Mucosa of descending colon (tissue), 3 donors: ENCODE measurements at places on chromosomes 4 and X. TPM values are rescaled to one million over a fixed set of nuclear protein-coding genes. Genes with fewer than 3 reads are reported as not detected.

- no peak for DNase-seq
Measured at GRCh38 chrX:44225667-44226066, 117.8 kb downstream of the EFHC2 start.

BEX4 gene
- total RNA-seq: 7.8 TPM

TMPRSS11F gene
- total RNA-seq: not detected

DNA sequence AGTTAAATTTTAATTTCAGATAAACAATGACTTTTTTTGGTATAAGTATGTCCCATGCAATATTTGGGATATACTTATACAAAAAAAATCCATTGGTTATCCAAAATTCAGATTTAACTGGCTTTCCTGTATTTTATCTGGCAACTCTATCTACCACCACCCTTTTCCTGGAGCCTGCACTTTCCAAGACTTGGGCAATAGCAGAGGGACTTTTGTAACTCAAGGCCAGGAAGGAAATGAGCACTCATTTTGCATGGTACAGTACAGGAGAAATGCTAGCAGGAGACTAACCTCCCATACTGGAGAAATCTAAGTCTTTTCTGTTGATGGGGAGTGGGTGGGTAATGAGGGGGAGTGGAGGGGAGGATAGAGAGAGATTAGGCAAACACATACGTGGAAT, 37.7 kb upstream of the PLAC1 start:
- no peak for DNase-seq

- no peak for DNase-seq
Measured at GRCh38 chrX:33840176-33840575, 291.9 kb downstream of the FAM47A start.

LRIT3 gene
- 0.06 TPM for total RNA-seq

- DNase-seq: no peak
Measured at GRCh38 chrX:110276778-110277177, 41.1 kb downstream of the AMMECR1 start.

- no peak for DNase-seq
Measured at GRCh38 chr4:150583287-150584110, 1.5 kb downstream of the MAB21L2 start.

GRCh38 chr4:151691639-151692442, 69.0 kb downstream of the GATB start:
- no peak for DNase-seq

MSX1 gene
- total RNA-seq: 0.48 TPM

DNA sequence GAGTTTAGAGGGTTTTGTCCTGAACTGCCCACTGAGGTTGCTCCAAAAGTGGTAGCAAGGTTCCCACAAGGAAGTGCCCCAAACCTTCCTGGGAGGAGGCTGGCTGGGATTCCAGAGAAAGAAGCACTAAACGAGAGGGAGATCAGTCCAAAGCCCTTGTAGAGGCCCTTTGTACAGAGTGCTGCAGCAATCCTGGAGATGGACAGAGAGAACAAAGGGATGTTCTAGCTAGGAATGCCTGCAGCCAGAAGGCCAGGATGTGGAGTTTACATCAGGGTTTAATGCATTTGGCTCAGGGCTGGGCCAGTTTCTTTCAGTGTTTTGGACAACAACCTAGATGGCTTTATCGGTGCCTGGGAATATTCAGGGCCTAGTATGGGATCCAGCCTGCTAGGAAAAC, 2155.1 kb upstream of the AGA start:
- DNase-seq: no peak

- DNase-seq: no peak
Measured at GRCh38 chr4:156824451-156825060, 147.0 kb downstream of the PDGFC start.

GRCh38 chr4:108821351-108821930, 58.6 kb upstream of the ETNPPL start:
- DNase-seq: no peak

DNA sequence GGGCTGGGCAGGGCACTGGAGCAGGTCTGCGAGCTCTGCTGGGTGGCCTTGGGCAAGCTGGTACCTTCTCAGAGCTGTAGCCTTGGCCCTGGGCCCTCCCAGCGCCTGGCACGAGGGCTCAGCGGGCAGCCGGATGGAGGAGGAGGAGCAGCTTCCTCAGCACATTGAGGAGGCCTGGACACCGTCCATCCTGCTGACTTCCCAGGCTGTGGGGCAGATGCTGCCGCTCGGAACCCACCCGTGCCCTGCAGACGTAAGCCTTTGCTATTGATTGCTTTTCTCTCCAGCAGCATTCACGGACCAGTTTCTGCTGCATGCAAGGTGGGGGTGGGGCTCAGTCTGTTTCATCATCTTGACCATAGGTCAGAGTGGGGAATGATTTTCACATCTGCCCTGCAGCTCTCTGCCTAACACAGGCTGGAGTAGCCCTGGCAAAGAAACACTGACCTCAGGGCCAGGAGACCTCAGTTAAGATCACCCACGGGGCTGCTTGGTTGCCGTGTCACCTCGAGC, 80.7 kb upstream of the PSAPL1 start:
- DNase-seq: no peak

- DNase-seq: no peak
Measured at GRCh38 chr4:16122308-16122711, 38.5 kb upstream of the PROM1 start.

TMEM154 gene
- total RNA-seq: 6.5 TPM

DNA sequence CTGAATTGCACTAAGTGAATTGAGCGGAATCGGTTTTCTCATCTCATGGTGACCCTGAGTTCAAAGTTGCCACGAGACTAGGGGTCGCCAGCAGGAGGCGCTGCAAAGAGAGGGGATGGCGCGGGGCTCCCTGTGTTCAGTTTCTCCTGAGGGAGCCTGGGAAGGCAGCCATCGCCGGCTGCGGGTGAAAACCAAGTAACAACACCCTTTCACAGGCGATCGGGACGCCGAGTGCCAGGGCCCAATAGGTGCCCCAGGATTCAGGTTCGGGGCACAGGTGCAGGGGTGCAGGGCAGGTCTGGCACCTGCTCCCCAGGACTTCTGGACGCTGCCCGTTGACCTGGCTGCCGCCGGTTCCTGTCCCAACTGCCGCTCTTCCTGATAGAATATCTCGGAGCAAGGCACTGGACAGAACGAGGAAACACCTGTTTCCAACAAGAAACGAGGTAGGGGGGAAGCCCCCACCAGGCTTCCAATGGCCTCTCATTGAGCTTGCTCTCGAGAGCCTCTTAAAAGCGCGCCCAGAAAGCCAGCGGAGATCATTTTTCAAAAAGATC, 1.1 kb upstream of the FGF16 start:
- DNase-seq: peak; percentile 41

GRCh38 chr4:87390551-87390890, 467 bp downstream of the HSD17B11 start:
- no peak for DNase-seq

TLR8 gene
- 1.5 TPM for total RNA-seq

DNA sequence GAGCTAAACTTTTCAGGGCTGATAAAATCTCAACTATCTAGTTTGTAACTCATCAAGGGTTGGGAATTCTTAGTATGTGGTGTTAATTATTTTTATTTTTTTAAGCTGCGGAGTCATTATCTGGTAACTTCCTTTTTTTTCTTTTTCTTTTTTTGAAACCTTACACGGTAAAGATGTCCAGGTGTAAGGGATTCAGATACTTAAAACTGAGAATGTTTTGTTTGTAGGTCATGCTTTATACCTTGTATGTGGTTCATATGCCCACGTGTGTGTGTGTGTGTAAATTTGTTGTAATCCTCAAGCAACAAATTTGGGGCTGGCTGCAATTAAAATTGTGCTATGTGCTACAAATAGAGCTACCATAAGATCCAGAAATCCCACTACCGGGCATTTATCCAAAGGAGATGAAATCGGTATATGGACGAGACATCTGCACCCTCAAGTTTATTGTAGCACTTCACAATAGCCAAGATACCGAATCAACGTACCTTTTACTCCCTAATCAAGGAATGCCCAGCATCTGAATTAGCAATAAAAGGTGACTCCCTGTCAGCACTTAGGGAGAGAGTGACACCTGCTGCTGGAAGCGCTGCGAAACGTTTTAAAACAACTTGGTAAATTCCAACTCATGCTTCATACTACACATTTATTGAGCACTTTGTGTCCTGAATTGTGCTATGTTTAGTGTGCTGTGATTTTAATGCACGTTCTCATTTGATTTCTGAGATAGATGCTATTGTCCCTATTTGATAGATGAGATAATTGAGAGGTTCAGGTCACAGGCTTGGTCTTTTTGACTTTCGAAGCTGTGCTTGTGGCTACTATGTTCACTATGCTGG, 16.1 kb downstream of the MSMO1 start:
- no peak for DNase-seq

GRCh38 chr4:54668014-54668611, 10.4 kb downstream of the KIT start:
- DNase-seq: no peak

DNA sequence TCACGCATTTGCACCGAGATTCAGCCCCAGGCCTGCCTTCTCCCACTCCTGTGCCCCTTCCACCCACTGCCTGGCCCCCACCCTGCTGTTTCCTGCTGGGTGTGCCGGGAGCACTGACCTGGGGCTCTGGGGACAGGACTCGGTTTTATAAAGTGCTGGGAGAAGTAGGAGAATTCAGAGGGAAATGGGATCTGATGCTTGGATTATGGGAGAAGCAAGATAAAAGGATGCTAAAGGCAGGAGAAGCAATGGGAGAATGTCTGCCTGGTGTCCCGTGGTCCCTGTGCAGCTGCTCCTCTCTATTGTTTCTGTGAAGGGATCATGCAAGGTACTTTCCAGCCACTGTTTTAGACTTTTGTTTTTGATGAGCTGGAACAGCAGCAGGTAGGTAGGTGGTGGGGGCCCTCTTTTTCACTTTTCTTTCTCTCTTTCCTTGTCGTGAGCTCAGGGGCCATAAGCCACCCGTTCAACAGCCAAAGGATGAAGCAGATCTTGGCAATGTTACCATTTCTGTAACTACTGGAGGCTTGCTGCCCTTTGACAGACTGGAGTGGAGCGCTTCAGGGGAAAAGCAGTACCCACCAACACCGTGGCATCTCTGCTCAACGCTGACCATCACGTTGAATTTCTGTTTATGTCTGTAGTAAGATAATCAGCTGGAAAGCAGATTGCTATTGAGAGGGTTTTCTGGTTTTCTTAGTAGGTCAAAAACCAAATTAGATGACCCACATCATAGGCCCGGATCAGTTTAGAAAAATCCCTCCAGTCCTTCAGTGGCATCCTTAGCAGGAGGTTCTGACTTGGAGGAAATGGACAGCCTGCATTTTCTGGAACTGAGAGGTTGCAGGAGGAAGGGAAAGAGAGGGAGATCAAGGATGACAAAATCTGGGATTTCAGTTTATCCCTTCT, 63.8 kb upstream of the ENPP6 start:
- no peak for DNase-seq

DNA sequence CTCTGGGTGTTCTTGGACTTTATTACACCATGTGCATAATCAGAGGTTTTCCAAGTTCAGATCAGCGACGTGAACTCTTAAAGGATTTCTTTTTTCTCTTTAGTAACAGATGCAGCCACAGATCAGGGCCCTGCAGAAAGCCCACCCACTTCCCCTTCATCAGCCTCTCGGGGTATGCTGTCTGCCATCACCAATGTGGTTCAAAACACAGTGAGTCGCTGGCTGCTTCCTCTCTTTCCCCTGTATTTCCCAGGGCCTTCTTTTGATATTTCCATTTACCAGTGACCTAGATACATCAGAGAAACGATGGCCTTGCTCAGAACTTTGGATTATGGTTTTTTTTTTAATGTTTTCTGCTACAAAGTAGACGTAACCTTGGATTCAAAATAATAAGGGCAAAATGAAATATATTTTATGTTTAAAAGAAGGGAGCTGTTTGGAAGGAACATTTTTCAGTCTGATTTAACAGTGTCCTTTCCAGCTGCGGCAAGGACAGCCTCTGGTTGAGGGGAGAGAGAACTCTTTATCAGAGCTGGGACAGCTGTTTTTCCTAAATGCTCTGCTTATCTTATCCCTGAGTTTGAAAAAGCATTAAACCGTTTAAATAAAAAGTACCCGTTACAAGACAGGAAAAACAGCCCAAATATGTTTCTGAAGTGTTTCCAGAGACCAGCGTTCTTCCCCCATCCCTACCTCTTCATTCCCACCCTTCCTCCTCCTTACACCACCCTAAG, 38.2 kb downstream of the FAM114A1 start:
- no peak for DNase-seq

MTMR8 gene
- 7.0 TPM for total RNA-seq

DNA sequence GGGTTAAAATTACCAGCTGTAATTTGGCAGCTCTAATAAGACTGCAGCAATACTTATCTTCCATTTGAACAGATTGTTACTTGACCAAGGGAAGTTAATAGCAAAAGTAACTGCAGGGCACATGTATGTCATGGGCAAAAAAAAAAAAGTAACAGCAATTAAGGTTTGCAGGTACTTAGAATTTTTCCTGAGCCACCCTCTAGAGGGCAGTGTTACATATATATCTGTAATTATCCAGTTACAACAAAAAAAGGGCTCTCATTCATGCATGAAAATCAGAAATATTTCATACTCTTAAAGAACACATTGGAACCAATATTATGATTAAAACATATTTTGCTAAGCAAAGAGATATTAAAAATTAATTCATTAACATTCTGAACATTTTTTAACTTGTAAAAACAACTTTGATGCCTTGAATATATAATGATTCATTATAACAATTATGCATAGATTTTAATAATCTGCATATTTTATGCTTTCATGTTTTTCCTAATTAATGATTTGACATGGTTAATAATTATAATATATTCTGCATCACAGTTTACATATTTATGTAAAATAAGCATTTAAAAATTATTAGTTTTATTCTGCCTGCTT, 25.1 kb downstream of the XIAP start:
- DNase-seq: peak; percentile 72

NXF2 gene
- not detected for total RNA-seq

- no peak for DNase-seq
Measured at GRCh38 chr4:27662426-27662825, 801.8 kb downstream of the STIM2 start.

DNA sequence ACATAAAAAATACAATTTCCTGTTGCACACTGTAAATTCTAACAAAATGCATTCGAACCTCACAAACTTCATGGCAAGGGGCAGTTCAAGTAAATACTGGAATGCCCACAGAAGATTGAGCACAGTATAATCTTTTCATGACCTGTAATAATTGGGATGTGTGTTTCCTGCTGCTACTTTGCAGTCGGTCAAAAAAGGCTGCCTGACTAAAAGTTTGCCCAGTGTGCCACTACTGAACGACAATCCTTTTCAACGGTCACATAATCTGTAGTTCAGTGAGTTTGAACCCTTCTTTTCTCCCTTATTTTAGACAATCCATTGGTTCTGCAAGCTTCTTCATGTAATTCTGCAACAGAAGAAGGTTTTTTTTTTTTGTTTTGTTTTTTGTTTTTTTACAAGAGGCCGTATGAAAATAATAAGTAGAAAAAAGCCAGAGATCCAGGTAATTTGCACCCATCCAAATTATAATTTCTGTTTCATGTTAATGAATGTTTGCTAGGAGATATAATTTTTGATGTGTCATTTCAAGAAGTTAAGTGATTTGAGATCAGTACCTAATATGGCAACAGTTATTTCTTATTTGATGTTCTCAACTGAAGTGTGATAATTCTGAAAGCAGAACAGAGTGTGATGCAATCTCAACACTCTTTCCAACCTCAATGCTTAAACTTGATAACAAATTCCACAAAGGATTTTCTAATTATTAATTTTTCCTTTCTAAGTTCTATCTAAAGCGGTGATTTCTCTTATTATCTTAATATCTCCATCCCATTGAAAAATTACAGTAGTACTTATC, 237.6 kb downstream of the FSTL5 start:
- no peak for DNase-seq

- DNase-seq: no peak
Measured at GRCh38 chr4:145884775-145885174, 53.8 kb downstream of the ZNF827 start.

DIPK2B gene
- 1.9 TPM for total RNA-seq

GRCh38 chrX:57353472-57354132, 67.1 kb downstream of the FAAH2 start:
- DNase-seq: no peak

- DNase-seq: no peak
Measured at GRCh38 chr4:1608821-1609500, 75.2 kb downstream of the FAM53A start.
